Cortex of kidney (tissue), 1 donor: ENCODE measurements at places on chromosomes 5 and 9.

GRCh38 chr5:152403046-152403445, 2.0 kb downstream of the NMUR2 start:
- DNase-seq = no peak

DNA sequence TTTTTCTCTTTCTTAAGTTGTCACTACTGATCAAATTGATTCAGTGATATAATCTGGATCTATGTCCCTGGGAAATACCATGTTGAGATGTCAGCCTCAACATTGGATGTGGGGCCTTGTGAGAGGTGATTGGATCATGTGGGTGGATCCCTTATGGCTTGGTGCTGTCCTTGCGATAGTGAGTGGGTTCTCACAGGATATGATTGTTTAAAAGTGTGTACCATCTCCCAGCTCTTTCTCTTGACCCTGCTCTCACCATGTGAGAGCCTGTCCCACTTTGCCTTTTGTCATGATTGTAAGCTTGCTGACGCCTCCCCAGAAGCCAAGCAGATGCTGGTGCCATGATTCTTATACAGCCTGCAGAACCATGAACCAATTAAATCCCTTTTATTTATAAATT, 68.6 kb downstream of the ST8SIA4 start:
- DNase-seq = no peak

GRCh38 chr9:135647884-135648283, 8.5 kb upstream of the GLT6D1 start:
- DNase-seq = no peak

- no peak for DNase-seq
These were observed 589.5 kb downstream of the GABRG2 start for GRCh38 chr5:162657076-162657475.

- no peak for DNase-seq
These were observed 20.8 kb downstream of the SLC46A2 start for GRCh38 chr9:112869917-112870316.

DNA sequence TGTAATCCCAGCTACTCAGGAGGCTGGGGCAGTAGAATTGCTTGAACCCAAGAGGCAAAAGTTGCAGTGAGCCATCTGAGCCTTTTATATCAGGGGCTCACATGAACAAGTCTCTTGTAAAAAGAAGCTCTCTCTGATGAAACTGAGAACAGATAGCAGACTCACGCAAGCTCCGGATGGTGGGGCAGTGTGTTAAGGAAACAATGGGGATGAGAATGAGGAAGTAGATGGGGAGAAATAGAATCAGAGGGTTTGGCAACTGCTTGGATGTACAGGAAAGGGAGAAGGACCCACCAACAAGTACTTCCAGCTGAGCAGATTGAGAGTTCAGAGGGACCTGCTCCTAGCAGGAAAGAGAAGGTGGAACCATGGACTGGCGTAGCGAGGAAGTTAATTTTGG, 18.6 kb downstream of the TMEM252 start:
- no peak for DNase-seq

GRCh38 chr5:84385705-84386104, 1.0 kb upstream of the EDIL3 start:
- no peak for DNase-seq

DNA sequence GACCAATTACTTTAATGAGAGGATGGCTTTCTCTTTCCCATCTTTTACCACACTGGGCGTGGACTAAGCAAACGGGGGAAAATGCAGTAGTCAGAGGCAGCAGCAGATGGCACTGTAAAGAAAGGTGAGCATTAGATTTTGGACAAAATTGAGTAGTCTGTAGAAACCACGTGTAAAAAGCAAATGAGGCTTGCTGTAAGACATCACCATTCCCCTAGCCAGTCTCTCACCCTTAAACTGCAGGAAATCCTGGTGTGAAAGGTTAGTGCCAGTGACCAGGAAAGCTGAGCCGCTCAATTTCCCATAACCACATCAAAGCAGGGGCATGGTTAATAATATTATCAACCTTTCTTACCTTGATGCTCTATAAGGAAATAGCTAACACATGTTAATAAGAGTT, 31.8 kb downstream of the SPATA31C2 start:
- DNase-seq = no peak

DNA sequence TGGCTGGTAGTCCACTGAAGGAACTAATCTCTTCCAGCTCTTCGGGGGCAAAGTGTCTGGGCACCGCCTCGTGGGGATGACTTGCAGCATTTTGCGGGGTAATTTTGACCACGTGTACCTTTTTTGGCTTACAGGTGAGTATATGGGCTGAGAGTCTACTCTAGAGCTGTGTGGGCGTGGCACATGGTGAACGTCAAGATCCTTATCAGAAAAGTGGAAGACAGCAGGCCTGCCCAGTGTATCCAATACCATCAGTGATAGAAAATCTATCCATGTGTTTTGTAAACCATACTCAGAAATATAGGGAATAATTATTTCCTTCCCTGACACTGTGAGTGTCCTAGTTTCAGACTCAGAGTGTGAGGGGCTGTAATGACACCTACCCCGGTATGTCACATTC, 148.5 kb downstream of the SLIT3 start:
- DNase-seq = no peak
